A549 treated with CpdA at 1 μM for 4 hours (cell line): ENCODE measurements at places on chromosomes 12 and 14. TPM values are rescaled to one million over a fixed set of nuclear protein-coding genes. Genes with fewer than 3 reads are reported as not detected.

KLRC4 gene
- total RNA-seq: not detected in 5 replicates

ANKS1B gene
- 0.24 to 0.63 TPM (median 0.47 TPM) in 5 replicates for total RNA-seq

INHBE gene
- 0.07 to 0.20 TPM (median 0.13 TPM) in 4 of 5 replicates, not detected in the other for total RNA-seq

NAV3 gene
- 15.2 to 26.4 TPM (median 17.9 TPM) in 5 replicates for total RNA-seq

TPH2 gene
- total RNA-seq: not detected in 5 replicates

COX8C gene
- total RNA-seq: not detected in 5 replicates

CLEC2D gene
- 0.30 to 1.2 TPM (median 0.83 TPM) in 5 replicates for total RNA-seq

DEGS2 gene
- 1.2 to 2.7 TPM (median 1.4 TPM) in 5 replicates for total RNA-seq

BIN2 gene
- total RNA-seq: 0.07 to 0.09 TPM in 2 of 5 replicates, not detected in the others

CABP1 gene
- 0.14 to 0.30 TPM (median 0.29 TPM) in 4 of 5 replicates, not detected in the other for total RNA-seq

RXYLT1 gene
- total RNA-seq: 28.4 to 32.0 TPM (median 29.5 TPM) in 5 replicates

RNASE1 gene
- total RNA-seq: 0.16 to 0.35 TPM (median 0.24 TPM) in 3 of 5 replicates, not detected in the others

ETFBKMT gene
- 0.66 to 1.4 TPM (median 1.1 TPM) in 5 replicates for total RNA-seq

PRIMA1 gene
- total RNA-seq: 0.21 to 0.40 TPM (median 0.31 TPM) in 5 replicates

TSPAN8 gene
- total RNA-seq: 0.15 to 0.28 TPM in 2 of 5 replicates, not detected in the others

ATL1 gene
- 3.9 to 6.3 TPM (median 4.7 TPM) in 5 replicates for total RNA-seq

HVCN1 gene
- 0.17 to 0.93 TPM (median 0.63 TPM) in 5 replicates for total RNA-seq

OTX2 gene
- not detected in 5 replicates for total RNA-seq

AGAP2 gene
- 0.13 to 0.20 TPM (median 0.16 TPM) in 5 replicates for total RNA-seq

SLC6A12 gene
- total RNA-seq: 0.65 to 1.5 TPM (median 0.76 TPM) in 5 replicates

GALC gene
- 10.2 to 12.3 TPM (median 12.2 TPM) in 5 replicates for total RNA-seq

AVPR1A gene
- total RNA-seq: 0.02 TPM in 1 of 5 replicates, not detected in the others
